ENCODE measurements at places on chromosomes 11 and 22.

- DNase-seq, result no peak
These were observed 36.3 kb upstream of the CARS1 start for GRCh38 chr11:3093281-3094191.

DNA sequence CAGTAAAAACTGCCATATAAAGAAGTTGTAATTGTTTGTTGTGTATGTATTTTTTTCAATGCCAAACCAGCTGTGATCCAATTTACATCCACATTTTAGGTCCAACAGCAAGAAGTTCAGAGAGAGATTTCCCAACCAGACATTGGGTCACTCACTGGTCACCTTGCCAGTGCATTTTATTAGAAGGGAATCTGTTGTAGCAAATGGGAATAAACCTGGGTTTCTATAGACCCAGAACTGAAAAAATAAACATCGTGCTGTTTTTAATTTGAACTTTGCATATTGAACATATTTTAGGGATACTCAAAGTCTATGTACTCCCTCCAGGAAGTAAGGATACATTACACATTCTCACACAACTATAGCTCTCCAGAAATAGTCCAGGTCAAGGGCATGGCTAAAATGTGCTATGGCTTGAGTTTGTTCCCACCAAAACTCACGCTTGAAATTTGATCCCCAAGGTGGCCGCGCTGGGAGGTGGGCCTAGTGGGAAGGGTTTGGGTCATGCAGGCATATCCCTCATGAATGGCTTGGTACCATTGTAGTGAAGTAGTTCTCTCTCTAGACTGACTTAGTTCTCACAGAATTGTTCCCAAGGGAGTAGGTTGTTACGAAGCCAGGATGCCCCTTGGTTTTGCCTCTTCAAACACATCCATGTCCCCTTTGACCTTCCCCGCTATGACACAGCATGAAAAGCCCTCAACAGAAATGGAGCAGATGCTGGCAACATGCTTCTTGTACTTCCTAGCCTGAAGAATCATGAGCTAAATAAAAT, 90.9 kb downstream of the RRAS2 start:
- DNase-seq, result no peak

- peak; percentile 68 for DNase-seq
These were observed 59.2 kb upstream of the CD5 start for GRCh38 chr11:61042961-61043540.

DNA sequence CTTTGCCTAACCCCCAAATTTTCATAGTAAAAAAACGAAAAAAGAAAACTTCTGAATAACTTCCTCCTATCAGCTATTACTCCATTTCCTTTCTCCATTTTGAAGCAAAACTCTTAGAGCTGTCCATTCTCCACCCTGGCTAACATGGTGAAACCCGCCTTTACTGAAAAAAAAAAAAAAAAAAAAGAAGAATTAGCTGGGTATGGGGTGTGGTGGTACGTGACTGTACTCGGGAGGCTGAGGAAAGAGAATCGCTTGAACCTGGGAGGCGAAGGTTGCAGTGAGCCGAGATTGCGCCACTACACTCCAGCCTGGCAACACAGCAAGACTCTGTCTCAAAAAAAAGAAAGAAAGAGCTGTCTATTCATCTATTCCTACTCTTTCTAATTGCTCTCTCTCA, 11.3 kb upstream of the NXF1 start:
- DNase-seq, result no peak

GRCh38 chr11:74507582-74507981, 14.1 kb upstream of the LIPT2 start:
- no peak for DNase-seq

DNA sequence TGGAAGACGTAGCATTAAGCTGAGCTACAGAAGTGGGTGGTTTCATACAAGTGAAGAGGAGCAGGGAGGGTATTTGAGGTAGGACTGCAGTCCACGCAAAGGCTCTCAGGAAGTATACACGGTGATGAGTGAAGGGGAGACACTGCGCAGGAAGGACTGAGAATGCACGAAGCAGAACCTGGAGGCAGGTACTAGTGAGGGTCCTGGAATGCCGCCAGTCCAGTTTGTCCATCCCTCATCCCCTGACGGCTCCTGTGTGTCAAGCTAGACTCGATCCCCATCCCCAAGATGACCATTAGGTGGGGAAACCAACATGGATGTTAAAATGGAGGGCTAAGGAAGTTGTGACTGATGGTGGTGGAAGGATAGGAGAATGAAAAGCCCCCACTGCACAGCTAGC, 23.8 kb downstream of the ART5 start:
- no peak for DNase-seq

DNA sequence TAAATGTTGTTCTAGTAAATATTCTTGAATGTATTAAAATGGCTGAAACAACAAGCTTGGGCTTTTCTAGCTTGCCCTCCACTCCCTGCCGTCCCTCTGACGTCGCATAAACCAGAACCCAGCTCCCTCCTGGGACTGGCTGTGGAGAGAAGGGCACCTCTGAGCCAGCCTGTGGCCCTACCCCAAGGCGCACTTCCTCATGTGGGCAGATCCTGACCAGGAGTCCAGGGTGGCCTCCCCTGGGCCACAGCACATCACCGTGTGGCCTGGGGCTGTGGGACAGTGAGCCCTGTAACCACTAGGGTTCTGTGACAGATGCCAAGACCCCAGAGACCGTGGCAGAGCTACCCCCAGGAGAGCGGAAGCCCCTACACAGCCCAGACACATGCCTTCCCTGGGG, 10.2 kb upstream of the ADORA2A start:
- no peak for DNase-seq

Measured in NCI-H2029 (cell line).